Mesenteric fat pad (tissue), 1 donor: ENCODE measurements at places on chromosomes 1 and 21. TPM values are rescaled to one million over a fixed set of nuclear protein-coding genes. Genes with fewer than 3 reads are reported as not detected.

MXRA8 gene
- 109 TPM for total RNA-seq

DNA sequence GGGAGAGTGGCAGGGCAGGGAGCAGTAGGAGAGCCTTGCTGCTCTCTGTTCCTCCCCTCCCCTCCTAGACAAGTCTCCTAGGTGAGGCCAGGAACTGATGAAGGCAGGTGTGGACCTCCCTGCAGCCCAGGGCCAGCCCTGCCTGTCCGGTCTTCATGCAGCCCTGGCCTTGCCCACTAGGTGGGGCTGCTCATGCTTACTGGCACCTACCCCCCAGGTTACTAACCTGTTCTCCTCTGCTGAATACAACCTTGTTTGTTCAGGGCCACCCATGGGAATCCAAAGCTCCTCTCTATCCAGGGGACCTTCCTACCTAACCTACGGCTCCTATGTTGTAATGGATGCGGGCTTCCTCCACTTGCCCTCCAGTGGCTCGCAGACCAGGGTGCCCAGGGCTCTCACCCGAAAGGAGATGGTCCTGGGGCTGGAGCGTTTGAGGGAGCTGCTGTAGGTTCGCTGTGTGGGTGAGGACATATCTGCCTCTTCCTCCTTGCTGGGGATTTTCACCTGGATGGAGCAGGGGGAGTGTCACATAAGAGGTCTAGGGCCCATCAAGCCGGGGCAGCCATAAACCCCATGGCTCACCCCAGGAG, 7.9 kb upstream of the TNNT2 start:
- DNase-seq = no peak

DNA sequence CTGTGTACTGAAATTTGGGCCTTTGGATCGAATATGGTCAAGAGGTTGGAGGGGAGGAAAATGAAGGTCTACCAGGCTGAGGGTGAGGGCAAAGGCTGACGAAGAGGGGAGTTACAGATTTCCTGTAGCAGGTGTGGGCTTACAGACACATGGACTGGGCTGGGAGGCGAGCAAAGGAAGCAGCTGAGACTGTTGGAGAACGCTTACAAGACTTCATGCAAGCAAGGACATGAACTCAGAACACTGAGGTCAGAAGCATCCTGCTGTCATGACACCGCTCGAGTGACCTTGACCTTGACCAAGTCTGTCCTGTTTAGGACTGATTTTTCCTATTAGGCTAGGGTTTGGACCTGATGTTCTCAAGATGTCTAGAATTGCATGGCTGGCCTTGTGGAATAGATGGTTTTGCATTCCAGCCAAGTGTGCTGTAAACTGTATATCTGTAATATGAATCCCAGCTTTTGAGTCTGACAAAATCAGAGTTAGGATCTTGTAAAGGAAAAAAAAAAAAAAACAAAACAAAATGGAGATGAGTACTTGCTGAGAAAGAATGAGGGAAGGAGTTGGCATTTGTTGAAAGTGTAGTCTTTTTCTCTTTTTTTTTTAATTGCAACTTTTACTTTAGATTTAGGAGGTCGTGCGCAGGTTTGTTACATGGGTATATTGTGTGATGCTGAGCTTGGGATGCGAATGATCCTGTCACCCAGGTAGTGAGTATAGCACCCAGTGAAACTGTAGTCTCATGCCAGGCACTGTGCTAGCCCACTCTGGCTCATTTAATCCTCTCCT, 5.8 kb downstream of the ELF3 start:
- DNase-seq = no peak

ACTL8 gene
- not detected for total RNA-seq

CFH gene
- 72.7 TPM for total RNA-seq

PPFIA4 gene
- 0.55 TPM for total RNA-seq

- no peak for DNase-seq
These were observed 36.8 kb upstream of the PODN start for GRCh38 chr1:53025034-53025768.

GRCh38 chr1:193960499-193960898, 774.1 kb upstream of the B3GALT2 start:
- DNase-seq = no peak

PLD5 gene
- 0.26 TPM for total RNA-seq

ANKRD65 gene
- total RNA-seq = 4.1 TPM

SLC30A10 gene
- total RNA-seq = 0.19 TPM

- DNase-seq = no peak
These were observed 4.9 kb downstream of the SKI start for GRCh38 chr1:2232916-2233438.

DNA sequence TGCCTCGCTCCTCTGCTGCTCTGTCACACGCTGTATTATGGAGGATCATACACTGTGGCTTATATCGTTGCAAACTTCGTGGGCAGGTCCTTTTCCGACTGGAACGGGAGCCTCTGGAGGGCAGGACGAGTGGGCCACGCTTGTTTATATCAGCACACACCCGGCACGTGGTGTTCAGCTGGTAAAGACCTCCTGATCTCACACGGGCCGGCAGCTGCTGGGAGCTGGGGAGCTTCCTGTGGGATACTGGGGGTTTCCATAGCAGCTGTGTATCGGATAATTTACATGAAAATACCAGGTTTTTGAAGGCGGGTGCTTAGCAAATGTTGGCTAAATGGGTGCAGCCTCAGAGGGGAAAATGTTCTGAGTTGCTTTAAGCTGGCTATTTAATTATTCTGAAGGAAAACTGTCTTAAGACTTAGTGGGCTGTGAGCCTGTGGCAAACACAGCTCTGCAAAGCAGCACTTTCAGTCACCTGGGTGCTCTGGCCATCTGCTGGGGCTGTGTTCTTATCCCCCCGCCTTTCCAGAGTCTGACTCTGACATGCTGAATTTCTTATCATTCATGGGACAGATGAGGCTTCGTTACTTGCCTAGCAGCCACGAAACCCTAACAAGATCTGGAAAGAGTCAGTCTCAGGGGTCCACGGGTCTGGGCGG, 103.6 kb upstream of the GCLM start:
- no peak for DNase-seq

GRCh38 chr1:212234431-212235395, 50.5 kb upstream of the PPP2R5A start:
- no peak for DNase-seq

NBPF6 gene
- not detected for total RNA-seq

- no peak for DNase-seq
These were observed 14.0 kb downstream of the KDM5B start for GRCh38 chr1:202794051-202794740.

- DNase-seq = no peak
These were observed 12.2 kb upstream of the GPR161 start for GRCh38 chr1:168148916-168149315.

- DNase-seq = no peak
These were observed 73.7 kb downstream of the LAMC1 start for GRCh38 chr1:183096894-183097293.

VANGL2 gene
- 1.7 TPM for total RNA-seq

GRCh38 chr1:173276922-173277800, 70.0 kb upstream of the TNFSF4 start:
- DNase-seq = no peak

DNA sequence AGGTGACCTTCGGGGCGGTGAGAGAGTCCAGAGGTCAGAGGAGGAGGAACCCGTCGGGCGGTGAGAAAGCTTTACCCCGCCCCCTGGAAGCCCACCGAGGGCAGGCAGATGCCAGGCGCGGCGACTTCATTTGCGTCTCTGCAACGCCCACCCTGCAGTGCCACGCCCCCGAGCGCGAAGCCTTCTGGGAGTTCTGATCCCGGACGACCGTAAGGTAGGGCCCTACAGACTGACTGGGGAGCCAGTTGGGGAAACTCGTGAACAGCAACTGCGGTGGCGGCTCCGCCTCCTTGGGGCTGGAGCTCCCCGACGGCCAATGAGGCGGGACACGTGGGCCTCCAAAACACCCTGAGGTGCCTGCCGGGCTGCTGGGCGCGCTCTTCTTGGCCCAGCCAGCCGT, 46.0 kb upstream of the EDARADD start:
- peak; percentile 84 for DNase-seq

GRCh38 chr1:40810927-40811326, 27.3 kb downstream of the KCNQ4 start:
- no peak for DNase-seq

GRCh38 chr1:54010415-54011117, 7.4 kb downstream of the LDLRAD1 start:
- peak; percentile 47 for DNase-seq

ZFP69B gene
- 1.3 TPM for total RNA-seq

- no peak for DNase-seq
These were observed at the start of gene GPR25 for GRCh38 chr1:200872446-200873115. Gene GPR25 (plus strand): TSS chr1:200872981. CDS start chr1:200873038, 57 bp downstream.

DNA sequence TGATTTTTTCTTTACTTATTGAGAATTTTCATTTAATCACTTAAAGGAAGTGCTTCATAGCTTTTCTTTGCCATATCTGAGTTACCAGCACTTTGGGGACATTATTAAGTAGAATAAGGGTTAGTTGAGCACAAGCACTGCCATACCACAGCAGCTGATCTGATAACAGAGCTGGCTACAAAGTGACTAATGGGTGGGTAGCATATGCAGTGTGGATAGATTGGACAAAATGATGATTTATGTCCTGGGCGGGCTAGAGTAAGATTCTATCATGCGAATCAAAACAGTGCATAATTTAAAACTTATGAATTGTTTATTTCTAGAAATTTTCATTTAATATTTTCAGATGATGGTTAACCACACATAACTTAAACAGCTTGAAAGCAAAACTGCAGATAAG, 102.2 kb upstream of the SNX7 start:
- DNase-seq = no peak

DNA sequence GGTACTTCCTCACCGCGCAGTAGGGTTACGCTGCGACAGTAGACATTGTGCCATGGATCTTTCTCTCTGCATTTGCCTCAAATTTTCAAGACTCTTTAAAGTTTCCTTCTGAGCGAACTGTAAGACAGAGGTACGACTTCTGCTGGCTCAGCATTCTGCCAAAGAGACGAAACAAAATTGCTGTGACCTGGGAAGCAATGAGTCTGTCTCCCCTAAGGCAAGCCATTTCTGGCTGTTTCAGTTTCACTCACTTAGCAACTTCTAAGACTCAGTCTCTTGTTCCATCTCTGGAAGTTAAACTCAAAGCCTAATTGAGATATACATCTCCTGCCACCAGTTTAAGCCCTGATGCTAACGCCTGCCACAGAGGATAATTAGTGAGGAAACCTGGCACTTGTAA, 510.9 kb upstream of the DAB1 start:
- DNase-seq = no peak

LCE1E gene
- total RNA-seq = not detected

GRCh38 chr1:184242507-184242943, 144.3 kb upstream of the C1orf21 start:
- DNase-seq = no peak

MSH4 gene
- total RNA-seq = not detected

GRCh38 chr21:31064803-31065202, 26.5 kb upstream of the KRTAP19-8 start:
- no peak for DNase-seq

- no peak for DNase-seq
These were observed 17.6 kb downstream of the CRB1 start for GRCh38 chr1:197285526-197286205.

LCE6A gene
- total RNA-seq = not detected

RGS13 gene
- total RNA-seq = 1.0 TPM

AIRE gene
- not detected for total RNA-seq

PRAMEF9 gene
- total RNA-seq = not detected

- DNase-seq = no peak
These were observed 265.6 kb downstream of the TNR start for GRCh38 chr1:175477786-175478185.

- no peak for DNase-seq
These were observed 15.8 kb downstream of the GADD45A start for GRCh38 chr1:67700692-67701410.

DNA sequence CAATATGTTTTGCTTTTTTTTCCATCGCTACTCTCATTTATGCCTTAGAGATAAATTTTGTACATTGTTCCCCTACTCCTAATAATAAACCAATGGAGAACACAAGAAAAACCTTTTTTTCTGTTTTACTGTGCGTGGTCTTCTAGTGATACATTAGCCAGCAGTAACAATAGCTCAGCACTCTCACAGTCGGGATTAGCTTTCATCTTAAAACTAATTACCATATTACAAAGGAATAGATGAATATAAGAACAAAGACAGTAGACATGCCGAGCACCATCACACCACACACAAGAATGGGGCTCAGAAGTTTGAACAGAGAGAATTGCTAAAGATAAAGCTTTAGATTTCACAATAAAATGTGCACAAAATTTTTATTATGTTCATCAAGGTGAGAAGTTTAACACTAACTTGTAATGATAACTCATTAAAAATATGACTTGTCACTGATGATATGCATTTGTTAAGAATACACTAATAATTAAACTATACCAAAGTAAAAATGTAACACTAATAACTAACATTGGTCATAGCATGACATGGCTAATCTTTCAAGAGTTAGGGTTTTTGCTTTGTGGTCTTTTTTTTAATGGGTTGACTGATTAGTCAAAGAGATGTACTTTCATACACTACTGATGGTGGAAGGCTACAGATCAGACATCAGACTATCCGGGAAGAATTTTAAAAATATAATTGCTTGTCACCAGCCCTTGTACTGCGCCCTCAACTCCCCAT, 61.8 kb downstream of the EXTL2 start:
- no peak for DNase-seq

- DNase-seq = peak; percentile 81
These were observed 77.4 kb downstream of the STUM start for GRCh38 chr1:226625832-226626576.

KCNQ4 gene
- 1.4 TPM for total RNA-seq

- DNase-seq = no peak
These were observed 421.2 kb upstream of the ZRANB2 start for GRCh38 chr1:71502006-71502405.

DNA sequence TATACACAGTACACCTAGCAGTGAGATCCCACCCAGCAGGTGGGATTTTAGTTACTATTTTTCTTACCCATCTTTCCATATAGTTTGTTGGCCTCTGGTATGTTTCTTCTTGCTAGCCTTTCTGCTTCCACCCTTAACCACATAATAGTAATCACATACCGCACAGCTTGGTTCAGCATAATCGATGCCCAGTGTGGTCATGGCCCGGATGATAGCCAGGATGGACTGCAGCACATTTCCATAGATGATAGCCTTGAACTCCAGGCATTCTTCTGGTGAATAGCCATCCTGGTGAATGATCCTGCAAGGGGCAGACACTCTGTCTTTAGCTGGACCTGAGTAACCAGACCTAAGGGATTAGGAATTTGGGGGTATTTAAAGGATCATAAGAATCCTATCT, 9.5 kb downstream of the GNAT2 start:
- DNase-seq = no peak

GRCh38 chr21:29386803-29387202, 88.1 kb downstream of the BACH1 start:
- no peak for DNase-seq

- no peak for DNase-seq
These were observed 48.8 kb downstream of the ZC3H11B start for GRCh38 chr1:219564109-219564508.

GRCh38 chr1:93014168-93014567, 52.9 kb upstream of the DIPK1A start:
- DNase-seq = no peak

HJV gene
- total RNA-seq = not detected

GRCh38 chr1:56139836-56140235, 439.5 kb downstream of the PLPP3 start:
- no peak for DNase-seq
